ENCODE measurements at places on chromosomes 3 and 15.

DNA sequence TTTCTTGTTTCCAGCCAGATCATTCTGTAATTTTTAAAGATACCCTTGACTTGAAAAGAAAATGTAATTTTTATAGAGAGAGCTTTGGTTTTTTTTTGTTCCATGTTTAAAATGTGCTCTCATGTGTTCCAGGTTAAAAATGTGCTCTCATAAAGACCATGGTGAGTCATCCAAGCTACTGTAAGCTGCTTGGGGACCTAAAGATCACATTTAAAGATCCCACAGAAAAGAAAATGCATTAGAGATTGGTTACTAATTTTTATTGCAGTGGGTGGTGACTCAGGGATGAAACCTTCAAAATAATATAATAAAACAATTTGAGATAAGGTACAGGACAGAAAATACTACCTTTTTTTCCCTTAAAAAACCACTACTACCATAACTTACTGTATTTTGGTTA is 11.0 kb downstream of the TCF12 start:
- DNase-seq = no peak
- no peaks in the 10 kb centered on the region for H3K36me3 ChIP-seq
- no peaks in the 10 kb centered on the region for H3K27me3 ChIP-seq
- no peak overlapping the region for H3K27ac ChIP-seq

DNA sequence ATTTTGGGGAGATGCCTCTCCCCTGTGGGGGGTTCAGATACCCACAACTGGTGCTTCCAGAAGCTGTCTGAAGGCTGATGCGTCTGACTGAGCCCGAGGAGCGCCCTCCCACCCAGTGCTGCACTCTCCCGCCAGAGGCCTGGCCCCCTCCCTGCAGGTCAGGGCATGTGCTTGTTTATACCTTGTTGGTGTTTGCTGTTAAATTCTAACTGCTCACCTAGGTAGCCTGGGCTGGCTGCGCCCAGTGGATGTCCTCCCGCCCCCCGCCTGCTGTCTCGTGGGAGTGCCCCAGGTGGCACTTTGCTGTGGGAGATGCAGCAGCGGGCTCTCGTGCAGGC is 12.9 kb downstream of the KLF13 start:
- H3K36me3 ChIP-seq = no peaks in the 10 kb centered on the region
- peaks cover 100% of the 10 kb centered on the region for H3K4me1 ChIP-seq
- DNase-seq = no peak
- peak overlapping the region; percentile 12 for H3K4me3 ChIP-seq
- H3K27me3 ChIP-seq = no peaks in the 10 kb centered on the region
- peak overlapping the region; percentile 88 for H3K27ac ChIP-seq

GRCh38 chr15:89824607-89824867 is 9.9 kb upstream of the ANPEP start:
- no peak for DNase-seq
- H3K4me3 ChIP-seq = no peak overlapping the region
- H3K27ac ChIP-seq = no peak overlapping the region
- no peaks in the 10 kb centered on the region for H3K27me3 ChIP-seq
- H3K4me1 ChIP-seq = peaks cover 44% of the 10 kb centered on the region

DNA sequence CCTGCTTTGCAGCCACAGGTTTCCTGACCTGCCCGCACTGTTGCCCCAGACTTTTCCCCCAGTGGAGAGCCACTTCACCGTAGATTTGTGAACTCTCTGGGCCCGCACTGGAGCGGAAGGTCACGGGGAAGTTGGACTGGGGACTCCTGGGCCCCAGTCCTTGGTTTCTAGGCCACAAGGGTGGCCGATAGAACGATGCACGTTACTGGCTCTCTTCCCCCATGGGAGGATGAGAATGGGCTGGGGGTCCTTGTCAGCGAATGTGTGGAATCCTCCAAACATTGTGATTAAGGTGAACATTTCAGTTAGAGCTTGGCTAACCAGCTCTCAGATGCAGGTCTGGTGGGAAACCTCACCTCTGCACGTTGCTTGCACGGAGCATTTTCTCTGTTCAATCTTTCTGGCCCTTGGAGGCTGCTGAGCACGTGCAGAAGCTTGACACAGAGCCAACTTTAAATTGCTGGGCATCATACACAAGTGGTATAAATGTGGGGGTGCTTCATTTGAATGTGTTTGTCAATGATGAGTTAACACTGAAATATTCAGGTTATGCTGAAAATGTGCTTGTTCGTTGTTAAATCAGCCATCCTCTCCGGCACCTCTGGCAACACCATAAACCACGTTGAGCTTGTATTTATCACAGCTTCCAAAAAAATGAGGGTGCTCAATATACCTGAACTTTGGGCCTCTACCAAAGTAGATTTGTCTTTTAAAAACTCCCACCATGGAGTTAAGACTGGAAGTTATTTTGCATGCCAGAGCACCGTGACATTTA is 976 bp downstream of the DIS3L start:
- H3K36me3 ChIP-seq = peaks cover 6% of the 10 kb centered on the region
- H3K27me3 ChIP-seq = no peaks in the 10 kb centered on the region
- H3K4me3 ChIP-seq = peak overlapping the region; percentile 56
- peak overlapping the region; percentile 93 for H3K27ac ChIP-seq
- no peak for DNase-seq
- H3K4me1 ChIP-seq = peaks cover 48% of the 10 kb centered on the region

DNA sequence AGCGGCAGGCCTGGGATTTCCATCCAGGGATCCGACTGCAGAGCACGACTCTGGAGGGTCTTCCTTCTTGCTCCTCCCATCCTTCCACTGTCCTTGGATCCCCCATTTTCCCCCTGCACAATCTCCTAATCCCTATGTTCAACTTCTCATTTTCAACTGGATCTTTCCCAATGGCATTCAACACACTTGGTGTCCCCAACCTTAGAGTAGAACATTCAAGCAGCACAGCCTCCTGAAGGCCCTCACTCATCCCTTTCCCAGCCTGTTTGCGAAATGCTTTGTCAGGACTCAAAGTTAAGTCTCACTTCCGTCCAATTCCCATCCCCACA is 32.3 kb downstream of the RPN1 start:
- no peaks in the 10 kb centered on the region for H3K27me3 ChIP-seq
- peaks cover 20% of the 10 kb centered on the region for H3K4me1 ChIP-seq
- peak overlapping the region; percentile 92 for H3K4me3 ChIP-seq

- H3K27ac ChIP-seq = no peak overlapping the region
- H3K27me3 ChIP-seq = no peaks in the 10 kb centered on the region
- H3K4me1 ChIP-seq = no peaks in the 10 kb centered on the region
- no peak for DNase-seq
Measured at GRCh38 chr3:121228971-121229370, 316.8 kb downstream of the POLQ start.

DNA sequence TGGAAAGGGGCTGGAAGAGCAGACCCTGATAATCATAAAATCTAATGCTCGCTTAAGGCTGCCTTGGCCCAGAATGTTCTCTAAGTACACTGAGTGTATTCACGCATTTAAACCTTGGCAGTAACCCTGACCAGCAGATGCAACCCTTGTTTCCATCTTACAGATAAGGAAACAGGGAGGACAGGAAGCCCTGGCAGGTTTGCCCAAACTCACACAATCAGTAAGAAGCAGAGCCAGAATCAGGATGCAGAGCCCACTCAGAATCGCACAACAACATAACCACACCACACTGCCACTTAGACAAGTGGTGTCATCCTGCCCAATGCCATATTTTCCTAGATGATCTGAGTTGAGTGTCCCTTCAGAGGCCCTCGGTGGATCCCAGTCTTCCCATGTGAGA is 214.5 kb upstream of the HES1 start:
- no peak for DNase-seq
- H3K4me1 ChIP-seq = no peaks in the 10 kb centered on the region
- no peaks in the 10 kb centered on the region for H3K27me3 ChIP-seq
- H3K4me3 ChIP-seq = no peak overlapping the region

Measured in suprapubic skin (tissue), 4 donors.